ENCODE measurements at places on chromosomes 12 and 14. TPM values are rescaled to one million over a fixed set of nuclear protein-coding genes. Genes with fewer than 3 reads are reported as not detected.

DNA sequence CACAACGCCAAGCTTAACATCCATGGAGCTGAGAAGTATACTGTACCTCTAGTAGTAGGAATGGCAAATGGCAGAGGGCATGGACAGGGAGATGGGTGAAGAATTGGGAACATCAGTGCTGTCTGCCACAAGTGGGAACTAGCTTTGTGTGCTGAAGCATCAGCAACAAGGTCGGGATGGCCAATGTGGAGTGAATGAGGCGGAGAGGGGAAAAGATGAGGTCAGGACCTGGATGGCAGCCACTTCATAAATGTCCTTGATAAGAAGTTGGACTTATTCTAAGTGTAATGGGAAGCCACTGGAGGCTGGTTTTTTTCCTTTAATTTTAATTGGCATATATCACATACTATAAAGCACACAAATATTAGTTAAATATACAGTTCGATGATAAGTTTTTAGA lies 21.9 kb upstream of the CLMN start:
- no peak for DNase-seq

The NELL2 gene
- 3.5 TPM for total RNA-seq

GRCh38 chr12:66548338-66549049 lies 130.4 kb downstream of the GRIP1 start:
- no peak for DNase-seq

DNA sequence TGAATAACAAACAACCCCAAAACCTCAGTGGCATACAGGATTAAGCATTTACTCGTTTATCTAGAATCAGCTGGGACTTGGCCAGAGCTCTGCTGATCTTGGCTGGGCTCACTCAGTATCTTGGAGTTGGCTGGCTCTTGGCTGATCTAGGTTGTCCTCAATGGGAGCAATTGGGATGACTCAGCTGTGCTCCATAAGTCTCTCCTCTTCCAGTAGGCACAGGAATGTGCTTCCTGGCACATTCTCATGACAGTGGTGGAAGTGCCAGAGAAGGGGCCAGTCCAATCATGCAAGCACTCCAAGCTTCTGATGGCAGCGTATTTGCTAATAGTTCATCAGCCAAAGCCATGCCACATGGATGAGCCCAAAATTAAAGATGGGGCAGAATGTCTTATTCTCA lies 41.7 kb upstream of the ANO4 start:
- DNase-seq, result no peak

- no peak for DNase-seq
Measured at GRCh38 chr14:49951691-49952345, 58.9 kb downstream of the ARF6 start.

DNA sequence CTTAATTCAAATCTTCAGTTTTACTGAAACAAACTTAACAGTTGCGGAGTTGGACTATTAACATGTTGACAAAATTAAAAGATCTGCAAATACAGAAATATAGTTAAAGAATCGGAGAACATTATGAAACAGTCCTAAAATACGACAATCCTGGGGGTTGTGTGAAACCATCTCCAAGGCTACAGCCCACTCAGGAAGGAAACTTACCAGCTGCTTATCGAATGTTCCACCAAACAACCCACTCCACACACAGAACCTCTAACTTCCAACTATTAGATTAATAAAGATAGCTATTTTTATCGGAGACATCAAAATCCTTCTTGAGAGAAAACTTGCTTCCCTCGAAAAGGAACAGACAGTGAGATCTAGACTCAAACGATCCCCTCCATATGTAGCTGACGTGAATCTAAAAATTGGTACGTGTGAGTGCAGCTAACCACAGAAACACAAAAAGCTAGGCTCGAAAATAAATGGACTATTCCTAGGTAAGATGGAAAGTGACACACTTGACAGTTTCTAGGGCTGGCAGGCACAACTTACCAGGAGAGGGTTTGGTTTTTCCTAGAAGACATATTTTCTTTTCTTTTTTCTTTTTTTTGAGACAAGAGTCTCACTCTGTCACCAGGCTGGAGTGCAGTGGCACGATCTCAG lies 12.9 kb downstream of the VPS37B start:
- DNase-seq, result no peak

The PMCH gene
- total RNA-seq, result not detected
